Pulmonary artery endothelial cell (primary cell): ENCODE measurements at places on chromosomes 3 and 15. TPM values are rescaled to one million over a fixed set of nuclear protein-coding genes. Genes with fewer than 3 reads are reported as not detected.

ZPLD1 gene
- 0.04 and 0.07 TPM in 2 replicates for total RNA-seq

SIAH2 gene
- total RNA-seq: 20.5 and 24.1 TPM in 2 replicates

GRCh38 chr15:73681856-73682599, 2.2 kb upstream of the CD276 start:
- no peak for DNase-seq

DNA sequence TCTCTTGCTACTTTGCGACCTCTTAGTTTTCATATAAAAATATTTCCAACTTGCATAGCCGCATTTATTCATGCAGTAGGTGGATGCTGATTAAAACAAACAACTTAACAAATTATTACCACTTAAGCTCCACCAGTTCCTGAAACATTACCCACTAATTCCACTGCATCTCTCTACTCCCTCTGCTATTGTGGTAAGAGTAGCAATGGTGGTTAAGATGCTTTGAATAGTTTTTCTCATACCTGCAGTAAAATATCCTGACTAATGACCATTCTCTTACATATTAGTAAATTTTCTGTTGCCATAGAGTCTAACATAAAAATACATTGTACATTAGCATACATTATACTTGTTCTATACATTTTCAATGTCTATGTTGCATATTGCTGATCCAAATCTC, 397.6 kb upstream of the PLSCR5 start:
- no peak for DNase-seq

DNA sequence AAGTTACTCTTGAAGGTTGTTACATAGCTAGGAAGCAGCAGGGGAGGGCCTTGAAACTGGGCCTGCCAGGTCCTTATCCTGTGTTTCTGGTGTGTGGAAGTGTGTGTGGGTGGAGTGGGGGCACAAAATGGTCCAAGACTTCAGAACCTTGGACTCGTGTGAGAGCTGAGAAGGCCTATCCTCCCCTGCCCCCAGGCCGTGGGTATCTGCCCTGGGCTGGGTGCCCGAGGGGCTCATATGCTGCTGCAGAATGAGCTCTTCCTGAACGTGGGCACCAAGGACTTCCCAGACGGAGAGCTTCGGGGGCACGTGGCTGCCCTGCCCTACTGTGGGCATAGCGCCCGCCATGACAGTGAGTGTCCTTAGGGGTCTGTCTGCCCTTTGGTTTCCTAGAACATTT, 4.5 kb downstream of the CHRD start:
- DNase-seq: no peak
